SIG-M5 (cell line): ENCODE measurements at places on chromosomes 2 and 18.

- no peak for DNase-seq
Measured at GRCh38 chr2:184270660-184271059, 327.7 kb upstream of the ZNF804A start.

GRCh38 chr2:902584-902983 is 48.1 kb upstream of the SNTG2 start:
- DNase-seq = no peak

- no peak for DNase-seq
Measured at GRCh38 chr2:234905547-234906265, 46.1 kb upstream of the SH3BP4 start.

DNA sequence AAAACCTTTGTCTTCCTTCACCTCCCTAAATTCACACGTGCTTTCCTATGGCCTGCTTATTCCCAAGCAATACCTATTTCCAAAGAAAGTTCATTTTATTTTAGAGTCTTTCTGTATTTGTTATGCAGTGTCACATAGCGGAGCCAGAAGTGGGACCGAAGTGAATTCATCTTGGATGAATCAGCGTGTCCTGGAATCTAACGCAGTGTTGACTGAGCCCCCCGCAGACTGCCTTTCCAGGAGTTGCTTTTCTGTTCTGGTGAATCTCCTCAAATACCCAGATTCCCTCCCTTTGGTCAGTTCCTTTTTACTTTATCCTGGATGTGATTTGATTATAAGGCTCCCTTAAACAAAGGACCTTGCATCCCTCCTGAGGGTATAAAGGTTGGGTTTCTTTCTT is 10.8 kb downstream of the ALPP start:
- no peak for DNase-seq

DNA sequence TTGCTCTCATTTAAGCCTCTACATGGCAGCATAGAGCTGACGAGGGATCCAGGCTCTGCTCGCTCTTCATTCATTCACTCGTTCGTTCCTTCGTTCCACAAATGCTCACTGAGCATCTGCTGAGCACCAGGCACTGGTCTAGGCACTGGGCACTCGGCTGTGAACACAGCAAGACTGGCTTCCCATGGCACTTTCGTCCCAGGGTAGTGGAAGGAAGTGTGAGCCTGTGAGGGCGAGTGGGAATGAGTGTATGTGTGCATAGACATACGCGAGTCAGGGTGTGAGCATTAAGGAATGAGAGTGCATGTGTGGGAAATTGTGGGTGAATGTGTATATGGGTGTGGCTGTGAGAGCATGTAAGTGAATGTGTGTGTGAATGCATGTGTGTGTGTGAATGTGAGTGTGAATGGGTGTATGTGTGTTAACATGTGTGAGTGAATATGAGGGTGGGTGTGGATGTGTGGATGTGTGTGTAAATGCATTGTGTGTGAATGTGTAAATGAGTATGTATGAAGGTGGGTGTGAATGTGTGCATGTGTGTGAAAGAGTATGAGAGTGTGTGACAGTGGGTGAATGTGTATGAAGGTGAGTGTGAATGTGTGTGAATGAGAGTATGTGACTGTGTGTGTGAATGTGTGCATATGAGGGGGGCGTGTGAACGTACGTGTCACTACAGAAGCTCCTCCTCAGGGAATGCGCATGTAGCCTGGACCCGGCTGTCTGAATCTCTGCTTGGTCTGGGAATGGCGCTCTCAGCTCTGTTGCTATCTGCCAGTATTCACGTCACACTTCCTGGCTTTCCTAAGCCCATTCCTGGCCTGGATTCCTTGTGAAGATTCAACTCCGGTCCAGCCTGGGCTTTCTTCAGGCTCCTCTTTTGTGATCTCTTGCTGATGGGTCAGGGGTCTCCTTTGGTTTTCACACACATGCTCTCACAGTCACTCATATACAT is 28.8 kb downstream of the SNORC start:
- DNase-seq = no peak

- DNase-seq = no peak
Measured at GRCh38 chr2:239457586-239458445, 57.0 kb upstream of the HDAC4 start.

GRCh38 chr2:235468978-235469655 is 24.7 kb upstream of the AGAP1 start:
- DNase-seq = no peak
